Stimulated activated CD4-positive, alpha-beta T cell treated with anti-CD3 and anti-CD28 coated beads, Interleukin-12 subunit alpha, Interleukin-12 subunit beta, amount 100 ng/mL, for 24 hours (primary cell): ENCODE measurements at places on chromosomes 7 and 10.

- no peak for DNase-seq
These were observed 317 bp downstream of the PDZD7 start for GRCh38 chr10:101030496-101031127.

DNA sequence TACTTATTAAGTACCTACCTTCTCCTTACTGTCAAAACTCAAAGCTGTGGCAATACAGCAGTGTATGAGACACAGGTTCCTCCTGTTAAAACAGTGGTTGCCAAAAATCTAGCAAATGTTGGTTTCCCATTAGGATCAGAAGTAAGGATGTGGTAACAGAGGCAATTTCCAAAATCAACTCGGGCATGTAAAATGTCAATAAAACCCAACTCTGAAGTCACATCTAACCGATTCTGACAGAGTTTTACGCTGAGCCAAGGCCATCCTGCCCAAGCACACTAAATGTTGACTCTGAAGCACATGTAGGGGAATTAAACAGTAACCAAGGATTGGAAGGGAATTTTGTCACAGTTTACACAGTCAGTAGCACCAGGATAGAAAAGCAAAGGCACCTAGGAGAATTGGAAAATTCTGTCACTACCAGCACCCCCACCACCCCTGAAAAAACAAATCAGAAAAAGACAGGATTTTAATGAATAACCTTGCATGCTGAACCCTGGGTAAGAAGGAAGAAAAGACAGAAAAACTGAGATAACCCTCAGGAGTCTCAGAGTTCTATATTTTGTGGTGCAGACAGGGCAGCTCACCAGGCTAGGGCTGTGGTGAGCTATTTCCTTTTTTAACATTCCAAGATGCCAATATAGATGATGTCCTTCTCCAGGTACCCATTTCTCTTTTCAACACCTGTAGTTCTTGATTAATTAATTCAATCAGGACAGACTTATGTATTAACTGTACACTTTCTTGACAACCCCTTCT is 119.5 kb downstream of the DOCK4 start:
- no peak for DNase-seq

DNA sequence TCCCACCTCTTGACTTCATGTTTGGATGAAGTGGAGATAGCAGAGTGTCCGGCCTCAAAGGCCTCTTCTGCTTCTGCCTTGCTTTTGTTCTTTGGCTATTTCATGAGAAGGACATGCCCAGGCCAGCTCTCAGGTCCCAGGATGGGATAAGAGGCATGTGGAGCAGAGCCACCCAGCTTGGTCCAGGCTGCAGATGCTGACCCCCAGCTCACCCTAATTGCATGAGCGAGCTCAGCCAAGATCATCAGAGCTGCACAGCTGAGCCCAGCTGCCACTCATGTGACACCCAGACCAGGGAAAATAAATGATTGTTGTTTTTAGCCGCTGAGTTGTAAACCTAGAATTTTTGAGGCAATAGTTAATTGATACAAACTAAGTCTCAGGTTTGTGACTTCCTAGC is 230.0 kb downstream of the PHF14 start:
- no peak for DNase-seq

GRCh38 chr7:148954766-148955165 is 70.7 kb upstream of the EZH2 start:
- no peak for DNase-seq

DNA sequence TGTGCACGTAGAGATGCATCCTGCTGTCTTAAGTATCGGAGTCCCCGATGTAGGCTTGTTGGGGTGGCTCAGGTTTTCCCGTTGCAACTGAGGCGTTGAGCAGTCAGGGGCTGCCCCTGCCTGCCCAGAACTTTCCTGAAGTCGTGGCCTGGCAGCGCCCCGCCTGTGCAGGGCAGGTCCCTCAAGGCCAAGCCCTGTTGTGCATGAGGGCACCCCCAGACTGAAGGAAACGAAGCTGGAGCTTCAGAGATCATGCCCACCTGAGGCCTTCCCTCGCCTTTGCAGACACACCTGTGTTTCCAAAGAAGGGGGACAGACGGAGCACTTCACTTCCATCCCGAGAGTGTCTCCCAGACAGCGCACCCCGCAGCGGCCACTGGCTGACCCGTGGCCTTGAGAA is 121.1 kb downstream of the NKX6-2 start:
- no peak for DNase-seq

DNA sequence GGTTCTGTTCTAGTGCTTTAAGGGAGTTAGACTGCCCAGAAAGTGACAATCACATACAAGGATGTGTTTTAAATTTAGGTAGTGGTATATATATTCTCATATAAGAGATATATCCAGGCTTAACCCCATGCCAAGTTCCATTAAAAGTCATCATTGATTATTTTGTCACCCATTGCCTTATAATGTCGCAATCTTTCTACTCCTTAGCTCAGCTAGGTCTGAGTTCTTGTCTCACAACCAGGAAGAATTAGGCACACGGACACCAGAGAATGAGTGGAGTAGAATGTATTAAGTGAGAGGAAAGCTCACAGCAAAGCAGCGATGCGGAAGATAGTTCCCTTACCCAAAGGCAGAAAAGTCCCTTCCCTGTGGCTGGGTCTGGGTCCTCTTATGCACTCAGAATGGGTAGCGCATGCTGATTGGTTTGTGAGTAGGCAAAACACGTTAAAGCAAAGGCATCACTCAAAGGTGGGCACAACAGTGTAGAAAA is 197.2 kb upstream of the AHR start:
- DNase-seq: no peak

GRCh38 chr10:132208462-132209050 is 21.8 kb downstream of the DPYSL4 start:
- no peak for DNase-seq

DNA sequence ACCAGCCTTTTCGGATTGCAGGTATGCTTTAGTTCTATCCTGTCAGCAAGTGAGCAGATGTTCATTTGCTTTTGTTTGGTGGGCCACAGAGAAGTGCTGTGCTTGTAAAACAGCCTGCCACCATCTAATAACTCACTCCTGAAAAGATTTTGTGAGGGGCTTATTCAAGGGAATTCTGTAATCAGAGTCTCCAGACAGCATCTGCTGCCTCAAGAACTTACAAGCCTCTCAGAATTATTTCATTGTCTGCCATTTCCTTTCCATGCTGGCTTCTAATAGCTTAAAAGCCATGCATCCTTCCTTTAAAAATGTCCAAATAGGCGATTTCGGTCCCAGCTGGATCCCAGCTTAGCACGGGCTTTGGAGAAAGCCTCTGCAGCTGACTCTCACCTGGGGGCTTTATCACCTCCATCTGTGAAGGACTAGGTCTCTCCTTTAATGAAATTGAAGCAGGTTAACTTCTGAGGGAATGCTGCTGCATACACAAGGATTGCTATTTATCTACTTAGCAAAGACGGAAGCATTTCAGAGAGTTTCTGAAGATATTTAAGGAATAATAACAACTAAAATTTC is 48.0 kb downstream of the MALRD1 start:
- DNase-seq: no peak

DNA sequence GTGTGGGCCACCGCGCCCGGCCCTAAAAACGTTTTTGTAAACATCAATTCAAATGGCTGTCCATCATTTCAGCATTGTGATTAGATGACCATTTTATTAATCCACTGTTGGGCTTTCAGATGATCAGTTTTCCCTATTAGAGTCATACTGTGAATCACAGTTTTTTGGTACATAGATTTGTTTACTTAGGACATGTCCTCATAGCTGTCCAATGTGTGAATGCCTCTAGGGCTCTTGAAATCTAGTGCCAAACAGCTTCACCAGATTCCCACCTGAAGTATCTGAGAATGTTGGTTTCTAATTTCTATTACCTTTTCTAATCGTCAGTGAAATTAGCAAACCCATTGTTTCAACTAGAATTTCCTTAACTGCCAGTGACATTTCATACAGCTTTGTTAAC is 66.8 kb downstream of the UPF2 start:
- no peak for DNase-seq

GRCh38 chr7:84092207-84092606 is 102.4 kb downstream of the SEMA3A start:
- no peak for DNase-seq

- DNase-seq: no peak
These were observed 1192.5 kb downstream of the NXPH1 start for GRCh38 chr7:9625953-9626352.
